ENCODE measurements at places on chromosomes 7 and 10.

GRCh38 chr7:88455696-88456095 lies 149.0 kb upstream of the STEAP4 start:
- DNase-seq, result no peak

GRCh38 chr7:103445228-103446048 lies 569 bp downstream of the SLC26A5 start:
- DNase-seq, result no peak

GRCh38 chr10:124306922-124307371 lies 111.8 kb downstream of the OAT start:
- no peak for DNase-seq

DNA sequence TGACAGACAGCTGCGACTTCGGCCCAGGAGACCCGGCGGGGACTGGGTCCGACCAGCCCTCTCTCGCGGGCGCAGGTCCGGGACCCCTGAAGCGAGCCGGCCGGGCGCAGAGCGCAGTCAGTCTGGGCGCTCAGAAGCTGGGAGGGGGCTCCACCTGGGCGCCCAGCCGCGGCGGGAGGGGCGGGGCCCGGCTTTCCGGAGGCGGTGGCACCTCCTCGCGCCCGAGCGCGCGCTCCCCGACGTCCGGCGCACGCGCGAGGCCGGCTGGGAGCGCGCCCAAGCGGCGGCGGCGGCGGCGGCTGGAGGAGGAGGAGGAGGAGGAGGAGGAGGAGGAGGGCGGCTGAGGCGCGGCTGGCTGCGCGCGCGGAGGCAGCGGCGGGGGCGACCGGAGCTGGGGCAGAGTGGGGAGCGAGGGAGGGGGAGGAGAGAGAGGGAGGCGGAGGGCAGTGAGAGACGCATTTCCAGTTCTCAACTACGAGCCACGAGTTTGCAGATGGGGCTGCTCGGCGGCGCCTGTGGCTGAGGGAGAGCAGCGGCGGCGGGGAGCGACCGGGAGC lies at the start of gene PALS2:
Gene PALS2, plus strand, starts transcription at position 456 of the 557 bp plus-strand sequence. CDS start 50,216 bp downstream, outside the sequence.
- peak; percentile 88 for DNase-seq

GRCh38 chr10:513393-513792 lies 176.1 kb downstream of the DIP2C start:
- peak; percentile 79 for DNase-seq

DNA sequence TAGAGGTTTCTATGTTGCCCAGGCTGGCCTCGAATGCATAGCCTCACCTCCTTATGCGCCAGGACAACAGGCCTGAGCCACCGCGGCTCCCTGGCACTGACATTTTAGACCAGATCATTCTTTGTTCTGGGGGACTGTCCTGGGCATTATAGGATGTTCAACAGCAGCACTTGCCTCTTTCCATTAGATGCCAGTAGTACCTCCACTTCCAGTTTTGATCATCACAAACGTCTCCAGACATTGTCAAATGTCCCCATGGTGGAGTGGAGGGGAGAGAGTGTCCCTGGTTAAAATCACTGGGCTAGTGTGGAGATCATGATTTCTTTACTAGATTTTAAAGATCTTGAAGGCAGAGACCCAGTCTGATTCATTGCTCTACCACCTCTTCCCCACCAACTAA lies 125.2 kb upstream of the MKLN1 start:
- DNase-seq, result no peak

GRCh38 chr10:110717781-110718589 lies 73.8 kb downstream of the RBM20 start:
- DNase-seq, result peak; percentile 37

DNA sequence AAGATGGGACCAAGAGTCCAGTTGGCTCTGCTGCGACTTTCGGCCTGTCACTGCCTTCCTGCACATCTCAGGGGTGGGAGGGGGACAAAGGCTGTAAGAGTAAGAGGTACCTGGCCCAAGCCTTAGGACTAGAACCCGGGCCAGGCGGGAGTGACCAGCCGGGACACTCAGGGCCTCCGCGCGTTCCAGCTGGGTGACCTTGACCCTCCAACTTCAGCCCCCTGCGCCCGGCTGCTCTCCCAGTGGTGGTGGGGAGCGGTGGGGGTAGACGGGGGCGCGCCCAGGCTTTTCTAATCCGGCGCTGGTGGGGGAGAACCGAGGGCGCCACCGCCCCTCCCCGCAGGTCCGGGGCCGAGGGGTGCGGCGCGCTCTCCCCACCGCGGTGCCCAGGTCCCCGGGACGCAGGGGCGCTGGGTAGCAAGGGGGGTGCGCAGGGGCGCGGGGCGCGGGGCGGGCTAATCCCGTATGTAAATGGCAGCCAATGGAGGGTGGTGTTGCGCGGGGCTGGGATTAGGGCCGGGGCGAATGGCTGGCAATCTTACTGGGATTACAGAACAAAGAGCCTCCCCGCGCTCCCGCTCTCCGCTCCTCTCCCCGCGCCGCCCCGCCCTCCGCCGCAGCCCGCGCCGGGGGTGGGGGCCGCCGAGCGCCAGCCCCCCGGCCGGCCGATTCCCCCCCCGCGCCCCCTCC lies at the start of gene GTF2IRD1:
Gene GTF2IRD1, plus strand, starts transcription at position 585 of the 690 bp plus-strand sequence. CDS start 54,175 bp downstream, outside the sequence.
- DNase-seq, result peak; percentile 31

DNA sequence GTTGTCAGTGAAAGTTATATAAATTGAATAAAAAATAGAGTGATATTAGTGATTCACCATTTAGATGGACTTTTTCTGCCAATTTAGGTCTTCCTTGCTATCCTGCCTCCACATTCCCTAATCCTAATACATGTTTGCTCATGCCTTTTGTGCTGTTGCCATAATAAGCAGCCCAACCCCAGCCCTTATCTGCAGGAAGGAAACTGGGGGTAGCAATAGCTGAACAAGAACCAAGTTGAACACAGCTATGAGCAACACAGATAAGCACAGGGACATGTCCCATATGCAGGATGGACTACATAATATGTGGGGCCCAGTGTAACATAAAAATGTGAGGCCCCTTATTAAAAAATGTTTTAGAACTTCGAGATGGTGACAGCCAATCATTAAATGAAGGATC lies 91.2 kb upstream of the AHR start:
- no peak for DNase-seq

DNA sequence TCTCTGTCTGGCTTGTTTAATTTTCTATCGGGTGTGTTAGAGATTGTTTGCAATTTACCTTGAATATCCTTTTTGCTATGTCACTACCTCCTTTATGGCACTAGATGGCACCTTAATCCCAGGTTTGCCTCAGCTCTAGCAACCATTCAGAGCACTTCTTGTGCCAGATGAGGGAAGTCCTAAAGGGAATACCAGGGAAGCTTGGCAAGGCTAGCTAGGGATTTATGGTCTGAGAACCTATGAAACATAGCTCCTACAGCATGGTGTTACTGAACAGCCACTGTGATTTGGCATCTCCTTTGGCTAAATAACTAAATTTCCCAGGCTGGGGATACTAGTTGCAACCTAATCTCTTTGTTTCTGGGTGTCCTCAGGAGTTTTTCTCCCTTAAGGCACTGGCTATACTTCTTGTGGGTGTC lies 69.0 kb upstream of the VOPP1 start:
- peak; percentile 81 for DNase-seq

- no peak for DNase-seq
Observed at GRCh38 chr10:35916791-35917190, 274.7 kb upstream of the FZD8 start.

DNA sequence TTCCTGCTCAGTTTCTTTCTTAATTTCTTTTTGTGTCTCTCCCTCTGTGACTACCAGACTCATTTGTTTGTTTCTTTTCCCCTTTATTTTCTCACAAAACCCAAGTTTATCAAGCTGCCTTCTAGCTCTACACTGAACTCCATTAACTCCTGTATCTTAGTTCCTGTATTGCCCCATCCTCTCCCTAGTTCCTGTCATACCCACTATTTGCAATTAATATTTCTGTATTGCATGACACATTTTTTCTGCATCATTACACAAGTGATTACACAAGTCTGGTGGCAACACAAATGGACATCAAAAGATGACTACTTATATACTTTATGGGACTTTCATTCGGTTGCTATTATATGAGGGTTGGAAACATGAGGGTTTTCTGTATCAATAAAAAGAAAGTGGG lies 26.9 kb upstream of the OR9A4 start:
- no peak for DNase-seq

DNA sequence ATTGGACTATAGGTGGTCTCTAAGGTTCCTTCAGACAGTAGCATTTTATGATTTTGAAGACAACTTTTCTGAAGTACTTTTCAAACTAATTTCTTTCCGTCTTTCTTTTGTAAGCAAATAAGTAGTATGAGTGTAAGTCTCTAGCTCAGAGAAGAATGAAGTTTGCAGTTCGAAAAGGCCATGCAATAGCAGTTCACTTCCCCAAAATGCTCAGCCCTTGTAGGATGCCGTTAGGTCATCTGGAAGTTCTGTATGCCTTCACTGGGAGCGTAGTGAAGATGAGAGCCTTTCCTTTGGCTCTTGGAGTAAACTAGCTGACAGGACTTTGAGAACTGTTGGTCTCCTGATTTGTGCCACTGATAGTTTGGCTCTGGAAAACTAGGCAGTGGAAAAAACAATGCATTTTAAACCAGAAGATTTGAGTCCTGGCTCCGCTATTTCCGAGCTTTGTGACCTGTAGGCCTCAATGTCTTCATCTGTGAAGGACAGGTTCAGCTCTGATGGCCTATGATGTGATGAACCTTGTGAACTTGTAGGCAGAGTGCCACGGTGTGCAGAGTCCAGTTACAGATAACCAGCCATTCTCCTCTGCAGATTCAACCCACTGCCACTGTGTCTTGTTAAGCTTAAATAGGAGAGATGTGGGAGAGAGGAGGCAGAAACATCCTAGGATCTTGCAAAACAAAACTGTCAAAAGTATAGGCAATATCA lies 18.8 kb downstream of the SGPL1 start:
- DNase-seq, result no peak

DNA sequence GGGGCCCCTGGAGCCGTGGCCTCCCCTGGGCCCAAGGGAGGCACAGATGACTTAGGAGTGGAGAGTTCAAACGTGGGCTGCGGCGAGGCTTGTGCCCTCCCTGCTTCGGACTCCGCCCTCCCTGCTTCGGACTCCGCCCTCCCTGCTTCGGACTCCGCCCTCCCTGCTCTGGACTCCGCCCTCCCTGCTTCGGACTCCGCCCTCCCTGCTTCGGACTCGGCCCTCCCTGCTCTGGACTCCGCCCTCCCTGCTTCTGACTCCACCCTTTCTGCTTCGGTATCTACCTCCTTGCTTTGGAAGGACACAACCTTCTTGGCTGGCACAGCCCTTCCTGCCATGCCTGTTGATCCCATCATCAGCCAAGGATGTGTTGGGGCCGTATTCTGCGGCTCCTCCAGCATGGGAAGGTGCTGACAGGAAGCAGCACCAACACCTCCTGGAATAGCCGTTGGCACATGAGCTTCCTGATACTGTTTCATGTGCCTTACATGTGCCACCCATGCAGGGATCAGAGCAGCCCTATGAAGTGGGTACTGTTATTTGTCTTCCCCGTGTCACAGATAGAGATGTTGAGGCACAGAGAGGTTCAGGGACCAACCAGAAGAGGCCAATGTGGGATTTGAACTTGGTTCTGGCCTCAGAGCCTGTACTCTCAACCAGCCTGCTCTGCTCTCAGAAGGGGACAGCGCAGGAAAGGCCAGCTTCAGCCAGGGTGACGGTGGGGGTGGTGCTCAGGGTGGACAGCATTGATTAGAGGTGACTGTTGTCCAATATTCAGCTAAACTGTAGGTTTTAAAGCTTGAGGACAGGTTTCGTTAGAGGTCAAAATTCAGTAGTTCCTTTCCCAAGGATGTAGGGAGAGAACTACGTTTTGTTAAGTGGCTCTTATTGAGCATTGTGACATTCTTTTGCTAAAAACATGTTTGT lies 114.5 kb downstream of the NKX6-2 start:
- no peak for DNase-seq

DNA sequence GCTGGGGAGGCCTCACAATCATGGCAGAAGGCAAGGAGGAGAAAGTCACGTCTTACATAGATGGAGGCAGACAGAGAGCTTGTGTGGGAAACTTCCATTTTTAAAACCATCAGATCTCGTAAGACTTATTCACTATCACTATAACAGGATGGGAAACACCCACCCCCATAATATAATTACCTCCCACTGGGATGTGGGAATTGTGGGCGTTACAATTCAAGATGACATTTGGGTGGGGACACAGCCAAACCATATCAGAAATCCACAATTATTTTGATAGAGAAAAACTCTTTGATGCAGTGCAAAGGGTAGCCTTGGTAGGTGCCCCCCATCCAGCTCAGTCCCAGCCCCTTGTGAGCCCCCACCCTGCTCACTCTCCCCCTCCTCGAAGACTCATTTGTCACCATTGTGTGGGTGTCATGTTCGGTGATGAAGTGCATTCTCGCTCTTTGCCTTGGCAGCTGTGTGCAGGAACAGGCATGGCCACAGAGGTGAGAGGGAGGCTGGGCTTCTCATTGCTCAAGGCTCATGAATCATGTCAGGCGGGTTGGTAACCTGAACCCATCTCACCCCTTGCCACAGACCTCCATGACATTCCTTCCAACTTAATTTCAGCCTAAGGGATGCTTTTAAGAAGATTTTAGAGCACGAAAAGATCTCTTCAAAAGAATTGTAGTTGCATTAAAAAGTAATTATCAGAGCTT lies 75.9 kb downstream of the BUB3 start:
- DNase-seq, result no peak

DNA sequence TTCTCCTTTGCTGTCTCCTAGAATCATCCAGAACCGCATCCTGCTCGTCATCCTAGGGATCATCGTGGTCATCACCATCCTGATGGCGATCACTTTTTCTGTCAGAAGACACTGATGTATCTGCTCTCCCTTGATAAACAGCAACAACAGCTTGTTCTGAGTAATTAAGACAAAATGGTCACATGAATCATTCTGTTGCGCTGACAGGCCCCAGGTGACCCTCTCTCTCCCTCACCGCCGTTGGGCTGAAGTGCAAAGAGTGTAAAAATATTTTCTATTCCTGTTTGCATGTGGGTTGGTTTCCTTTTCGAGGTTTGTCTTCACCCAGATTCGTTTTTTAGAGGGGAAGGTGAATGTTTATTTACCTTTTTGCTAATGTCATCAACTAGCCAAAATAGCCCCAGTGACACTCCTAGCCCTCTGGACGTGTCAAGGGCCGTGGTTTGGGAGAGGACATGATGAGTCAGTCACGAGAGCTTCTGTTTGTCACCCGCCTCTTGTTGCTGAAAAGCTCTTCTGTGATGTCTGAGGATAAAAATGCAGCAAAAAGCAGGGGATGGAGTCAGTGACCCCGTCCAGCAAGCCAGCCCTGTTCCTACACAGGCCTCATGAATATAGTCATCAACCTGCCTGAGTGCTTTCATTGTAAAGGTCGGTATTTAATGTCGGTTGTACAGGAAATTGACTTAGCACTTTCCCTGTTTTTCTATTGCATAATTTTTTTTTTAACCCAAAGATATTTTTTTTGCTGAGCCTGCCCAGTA lies 134.6 kb upstream of the TCF7L2 start:
- no peak for DNase-seq

GRCh38 chr7:95963446-95963990 lies 191.2 kb downstream of the DYNC1I1 start:
- DNase-seq, result no peak

GRCh38 chr7:112120696-112121217 lies 85.4 kb downstream of the DOCK4 start:
- DNase-seq, result no peak

GRCh38 chr10:668786-669485 lies 20.5 kb downstream of the DIP2C start:
- no peak for DNase-seq
